ENCODE measurements at places on chromosomes 1 and 21.
A peak's percentile ranks its signal among the peaks of the same experiment; 100 is the strongest.

GRCh38 chr1:217136895-217137205, 413.6 kb upstream of the ESRRG start:
- no peak for DNase-seq

DNA sequence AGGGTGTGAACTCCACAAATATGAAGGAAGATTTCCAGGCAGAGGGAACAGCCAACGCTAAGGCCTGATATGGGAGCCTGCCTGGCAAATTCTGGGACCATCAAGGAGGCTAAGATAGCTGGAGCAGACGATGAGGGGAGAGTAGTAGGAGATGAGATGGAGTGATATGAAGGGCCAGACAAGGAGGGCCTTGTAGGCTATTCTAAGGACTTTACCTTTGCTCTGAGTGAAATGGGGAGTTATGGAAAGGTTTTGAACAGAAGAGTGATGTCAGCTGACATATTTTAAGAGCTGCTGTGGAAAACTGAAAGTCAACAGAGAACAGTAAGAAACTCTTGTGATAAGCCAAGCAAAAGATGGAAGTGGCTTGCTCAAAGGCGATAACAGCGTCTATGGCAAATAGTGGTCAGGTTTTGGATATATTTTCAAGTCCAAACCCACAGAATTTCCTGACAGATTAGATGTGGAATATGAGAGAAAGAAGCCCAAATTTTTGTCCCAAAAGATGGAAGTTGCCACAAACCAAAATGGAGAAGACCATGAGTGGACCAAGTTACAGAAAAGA, 2.1 kb upstream of the TP53BP2 start:
- no peak for DNase-seq

DNA sequence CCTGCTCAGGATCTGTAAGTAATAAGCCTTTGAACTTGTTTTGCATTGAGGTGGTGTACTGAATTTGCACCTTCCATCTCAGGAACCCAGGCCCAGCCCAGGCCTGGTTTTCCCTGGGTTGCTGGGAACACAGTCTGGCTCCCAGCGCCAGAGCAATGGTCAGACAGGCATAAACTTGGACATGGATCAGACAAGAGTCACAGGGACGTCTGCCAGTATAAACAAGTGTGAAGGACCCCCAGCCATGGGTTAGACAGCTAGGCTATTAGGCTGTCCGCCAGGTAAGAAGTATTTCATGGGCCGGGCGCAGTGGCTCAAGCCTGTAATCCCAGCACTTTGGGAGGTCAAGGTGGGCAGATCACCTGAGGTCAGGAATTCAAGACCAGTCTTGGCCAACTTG, 5.5 kb downstream of the IFNLR1 start:
- no peak for DNase-seq

- no peak for DNase-seq
These were observed 50.2 kb upstream of the ACTRT2 start for GRCh38 chr1:2971101-2971501.

GRCh38 chr1:107480548-107481415, 339.9 kb downstream of the NTNG1 start:
- peak; percentile 15 for DNase-seq

DNA sequence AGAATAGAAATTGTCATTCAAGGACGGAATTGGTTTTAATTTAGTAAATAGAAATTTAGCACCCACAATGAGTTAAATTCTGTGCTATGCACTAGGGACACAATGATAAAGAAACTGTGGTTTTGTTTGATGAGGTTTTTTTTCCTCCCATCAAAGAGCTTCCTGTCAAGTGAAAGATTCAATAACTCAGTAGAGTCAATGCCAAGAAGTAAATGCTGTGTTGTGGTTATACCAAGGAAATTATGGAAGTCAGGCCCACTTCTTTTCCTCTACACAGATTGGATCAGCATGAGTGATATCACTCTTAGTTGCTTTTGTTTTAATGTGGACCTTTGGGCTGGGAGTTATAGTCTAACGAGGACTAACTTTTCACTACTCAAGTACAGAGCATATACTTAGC, 1269.6 kb upstream of the ADGRL2 start:
- DNase-seq = no peak

GRCh38 chr1:100778748-100779147, 59.2 kb downstream of the VCAM1 start:
- DNase-seq = no peak

DNA sequence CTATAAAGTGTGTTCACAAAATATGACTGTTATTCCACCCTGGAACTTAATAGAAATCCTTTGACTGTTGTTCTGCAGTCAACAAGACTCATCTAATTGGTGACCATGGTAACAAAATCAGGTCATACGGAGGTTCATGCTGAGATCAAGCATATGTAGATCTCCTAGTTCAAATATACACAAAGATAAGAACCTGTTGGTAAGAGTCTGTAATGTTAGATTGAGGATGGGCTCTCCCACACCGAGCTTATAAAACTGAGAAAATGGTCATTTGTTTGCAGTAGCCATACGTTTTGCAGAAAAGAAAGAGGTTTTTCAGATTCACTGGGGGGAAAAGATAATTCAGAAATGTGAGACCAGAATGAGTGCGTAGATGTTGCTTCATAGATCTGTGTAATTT, 468.1 kb downstream of the RPS6KC1 start:
- DNase-seq = peak; percentile 16

DNA sequence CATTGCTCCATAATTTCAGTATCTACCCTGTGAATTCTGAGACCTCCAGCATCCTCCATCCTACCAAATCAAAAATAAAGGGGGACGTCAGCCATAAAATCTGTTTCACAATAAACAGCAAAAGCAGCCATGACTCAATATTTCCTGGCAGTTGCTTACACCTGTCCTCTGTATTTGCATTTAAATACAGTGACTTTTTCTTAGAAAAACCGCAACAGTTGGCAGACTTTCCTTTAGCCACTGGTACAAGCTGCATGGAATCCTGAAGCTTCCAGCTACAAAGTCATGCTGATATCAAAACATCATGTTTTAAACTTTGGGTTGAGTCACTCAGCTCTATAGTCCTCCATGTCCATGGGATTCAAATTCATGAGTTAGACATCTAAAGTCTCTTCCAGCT, 278.0 kb upstream of the KAZN start:
- DNase-seq = no peak

GRCh38 chr21:43321611-43322010, 105.3 kb downstream of the SIK1 start:
- no peak for DNase-seq

DNA sequence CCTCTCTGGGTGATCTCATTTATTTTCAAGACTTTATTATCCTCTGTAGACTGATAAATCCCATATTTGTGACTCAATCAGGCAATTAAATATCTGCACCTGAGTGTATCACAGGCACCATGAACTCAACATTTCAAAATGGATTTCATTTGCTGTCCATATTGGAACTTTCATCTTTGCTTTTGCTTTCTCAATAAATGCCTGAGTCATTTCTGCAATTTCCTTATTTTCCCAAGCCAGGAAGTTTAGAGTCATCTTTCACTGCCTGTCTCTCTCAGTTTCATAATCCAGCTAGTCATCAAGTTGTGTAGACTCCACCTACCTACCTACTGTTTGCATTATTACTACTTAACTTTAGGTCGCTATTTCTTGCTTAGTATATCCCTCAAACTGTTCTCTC, 540.9 kb downstream of the LMO4 start:
- no peak for DNase-seq

- no peak for DNase-seq
These were observed 8.1 kb upstream of the G0S2 start for GRCh38 chr1:209667103-209667502.

GRCh38 chr21:46212721-46213484, 15.7 kb downstream of the LSS start:
- DNase-seq = no peak

DNA sequence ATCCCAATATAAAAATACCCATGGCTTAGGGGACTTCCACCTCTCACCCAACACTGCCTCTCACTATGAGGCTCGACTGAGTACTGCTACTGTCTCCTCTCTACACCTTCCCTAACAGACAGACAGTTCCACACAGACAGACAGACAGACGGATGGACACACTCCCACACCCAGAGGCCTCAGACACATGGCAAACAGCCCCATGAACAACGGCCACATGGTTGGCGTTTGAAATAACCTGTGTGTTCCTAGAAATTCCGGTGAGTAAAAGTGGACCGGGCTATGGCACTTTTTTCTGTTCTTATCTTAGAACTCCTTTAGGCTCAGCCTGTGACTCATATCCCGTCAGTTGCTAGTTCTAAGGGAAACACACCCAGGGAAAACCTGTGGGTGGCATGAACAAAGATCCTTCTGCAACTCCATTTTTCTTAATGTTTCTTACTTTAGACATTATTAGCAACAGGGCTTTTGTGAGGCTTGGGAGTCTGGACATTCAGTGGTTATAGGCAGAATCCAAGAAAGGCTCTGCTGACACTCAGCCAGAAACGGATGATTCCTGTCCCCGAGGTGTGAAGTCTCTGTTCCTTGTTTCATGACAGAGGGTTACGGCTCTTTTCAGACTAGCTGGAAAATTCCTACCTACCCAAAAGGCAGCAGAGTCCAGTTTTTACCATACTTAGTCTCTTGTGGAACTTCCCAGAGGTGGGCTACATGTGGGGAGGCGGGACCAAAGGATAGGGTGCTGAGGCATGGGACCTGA, 90.5 kb upstream of the TLR5 start:
- DNase-seq = no peak

- DNase-seq = no peak
These were observed 242.7 kb upstream of the JUN start for GRCh38 chr1:59026472-59026948.

DNA sequence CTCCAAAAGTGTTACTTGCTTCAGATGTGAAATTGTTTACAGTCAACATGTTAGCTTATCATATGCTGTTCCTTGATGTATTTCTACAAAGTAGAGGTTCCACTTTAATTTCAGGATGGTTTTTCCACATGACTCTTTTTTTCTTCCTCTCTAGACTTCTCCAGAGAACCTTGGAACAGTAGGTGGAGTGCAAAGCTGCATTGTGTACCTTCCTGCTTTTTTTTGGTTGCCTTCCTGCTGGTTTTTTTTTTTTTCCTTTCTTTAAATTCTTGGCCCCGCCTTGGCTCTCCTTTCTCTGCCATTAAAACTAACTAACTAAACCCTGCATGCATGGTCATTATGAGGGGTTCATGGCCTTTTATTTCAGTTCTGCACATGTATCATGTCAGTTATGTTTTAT, 48.2 kb upstream of the RCC1 start:
- no peak for DNase-seq

- DNase-seq = peak; percentile 84
These were observed 1.2 kb upstream of the NEGR1 start for GRCh38 chr1:72283307-72284083.

GRCh38 chr1:72060466-72061245, 221.7 kb downstream of the NEGR1 start:
- no peak for DNase-seq

DNA sequence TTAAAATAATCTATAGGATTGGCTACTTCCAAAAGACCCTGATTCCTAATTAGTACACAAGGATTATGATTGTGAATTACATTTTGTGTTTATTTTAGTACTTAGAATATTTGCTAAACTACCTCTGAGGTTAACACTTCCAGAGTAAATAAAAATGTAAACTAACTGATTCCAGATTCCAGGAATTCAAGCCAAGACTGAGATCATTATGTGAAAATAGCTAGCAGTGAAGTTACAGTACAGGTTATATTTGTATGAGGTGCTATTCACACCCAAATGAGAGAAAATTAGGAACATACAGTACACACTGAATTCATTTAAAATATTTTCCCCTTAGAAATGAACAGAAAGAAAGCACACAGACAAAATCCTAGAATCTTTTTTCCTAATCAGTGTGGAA, 28.8 kb downstream of the TTLL7 start:
- no peak for DNase-seq

DNA sequence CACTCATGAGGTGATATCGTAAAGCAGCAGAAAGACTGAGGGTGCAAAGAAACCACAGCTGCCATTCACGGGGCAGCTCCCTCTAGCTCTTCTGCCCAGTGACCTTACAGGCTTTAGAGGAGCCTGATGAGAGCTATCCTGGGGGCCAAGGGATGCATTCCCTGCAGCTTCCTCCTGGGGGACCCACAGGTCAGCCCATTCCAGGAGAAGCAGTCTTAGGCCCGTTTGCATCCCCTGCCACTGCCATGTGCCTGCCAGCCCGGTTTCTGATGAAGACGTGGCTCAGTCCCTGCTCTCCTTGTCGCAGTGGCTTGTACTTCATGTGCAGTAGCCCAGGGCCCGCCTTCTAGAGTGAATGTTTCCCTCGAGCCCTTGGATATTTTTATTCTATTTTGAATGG, 22.8 kb downstream of the ATP5PO start:
- no peak for DNase-seq

GRCh38 chr1:94658221-94658620, 116.7 kb upstream of the F3 start:
- no peak for DNase-seq

DNA sequence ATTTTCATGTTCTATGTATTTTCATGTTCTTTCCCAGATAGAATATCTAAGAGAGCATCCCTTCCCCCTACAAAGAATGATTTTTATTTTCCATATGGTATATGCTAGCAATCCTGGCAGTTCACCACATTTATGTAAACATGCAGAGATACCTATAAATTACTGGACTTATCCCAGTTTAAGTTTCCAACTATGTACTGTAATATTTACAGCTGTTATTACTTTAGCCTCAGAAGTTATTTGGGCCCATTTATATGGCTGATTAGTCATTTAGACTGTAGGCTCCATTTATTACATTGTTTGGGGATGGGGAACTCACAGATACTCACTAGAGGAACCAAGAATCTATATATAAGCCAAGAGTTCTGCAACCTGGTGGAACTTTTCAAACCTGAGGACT, 84.8 kb upstream of the WARS2 start:
- no peak for DNase-seq

DNA sequence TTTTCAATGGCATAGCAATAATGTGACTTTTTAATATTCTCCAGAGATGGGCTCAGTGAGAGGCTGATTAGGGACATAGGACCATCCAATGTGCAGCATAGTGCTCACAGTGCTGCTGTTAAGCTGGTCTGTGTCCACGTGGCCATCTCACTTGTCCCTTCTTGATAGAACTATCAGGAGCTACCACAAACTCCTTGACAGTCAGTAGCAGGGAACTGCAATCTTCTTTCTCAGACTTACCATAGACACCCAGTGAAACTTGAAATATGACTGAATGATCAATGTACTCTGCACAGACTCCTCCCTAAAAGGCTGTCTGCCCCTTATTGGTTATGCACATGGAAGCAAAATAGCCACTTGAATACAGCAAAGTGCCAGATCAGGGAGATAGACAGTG, 64.5 kb upstream of the WARS2 start:
- DNase-seq = no peak

- no peak for DNase-seq
These were observed 14.6 kb upstream of the PARP1 start for GRCh38 chr1:226422478-226422877.

GRCh38 chr1:109488201-109488600, 4.5 kb downstream of the ATXN7L2 start:
- DNase-seq = no peak

DNA sequence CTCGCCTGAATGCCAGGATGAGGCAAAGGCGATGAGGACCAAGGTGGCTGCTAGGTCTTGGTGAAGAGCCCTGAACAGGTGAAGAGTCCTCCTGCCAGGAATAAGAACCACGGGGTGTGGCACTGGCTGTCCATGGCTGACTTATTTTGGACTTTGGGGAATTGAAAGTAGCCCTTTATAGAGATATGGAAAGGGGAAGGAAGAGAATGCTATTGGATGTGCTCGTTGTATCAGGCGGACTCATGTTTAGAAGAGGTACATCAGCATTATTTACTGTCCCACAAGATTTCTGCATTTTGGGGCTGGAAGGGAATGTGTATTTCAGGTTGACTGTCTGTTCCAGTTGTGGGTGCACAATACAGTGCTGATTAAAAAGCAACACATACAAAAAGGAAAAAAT, 465.8 kb downstream of the DSCAM start:
- no peak for DNase-seq

- DNase-seq = no peak
These were observed 18.1 kb upstream of the KCNAB2 start for GRCh38 chr1:6027591-6027990.
